A549 (cell line): ENCODE measurements at places on chromosomes 6 and 20. TPM values are rescaled to one million over a fixed set of nuclear protein-coding genes. Genes with fewer than 3 reads are reported as not detected.

FAM209B gene
- polyA plus RNA-seq: 0.20 to 0.70 TPM (median 0.46 TPM) in 3 replicates

BPI gene
- not detected in 3 replicates for polyA plus RNA-seq

SIRPA gene
- polyA plus RNA-seq: 21.2 to 22.0 TPM (median 21.6 TPM) in 3 replicates

IRAK1BP1 gene
- 0.92 to 1.0 TPM (median 0.97 TPM) in 3 replicates for polyA plus RNA-seq

LYRM2 gene
- 33.2 to 38.1 TPM (median 35.0 TPM) in 3 replicates for polyA plus RNA-seq

C6orf52 gene
- 1.3 to 1.7 TPM (median 1.4 TPM) in 3 replicates for polyA plus RNA-seq

TP53TG5 gene
- not detected in 3 replicates for polyA plus RNA-seq

ANGPT4 gene
- 0.03 to 0.04 TPM (median 0.03 TPM) in 3 replicates for polyA plus RNA-seq

TGM3 gene
- 0.03 TPM in 1 of 3 replicates, not detected in the others for polyA plus RNA-seq

NKX2-2 gene
- not detected in 3 replicates for polyA plus RNA-seq

GTF2H4 gene
- polyA plus RNA-seq: 24.1 to 28.6 TPM (median 24.9 TPM) in 3 replicates

TXLNB gene
- not detected in 3 replicates for polyA plus RNA-seq

COL21A1 gene
- polyA plus RNA-seq: 0.68 to 1.4 TPM (median 1.1 TPM) in 3 replicates

CENPQ gene
- polyA plus RNA-seq: 9.7 to 11.4 TPM (median 10.2 TPM) in 3 replicates

HLA-DOA gene
- 0.03 TPM in 1 of 3 replicates, not detected in the others for polyA plus RNA-seq

GJA10 gene
- not detected in 3 replicates for polyA plus RNA-seq

ADGRF1 gene
- polyA plus RNA-seq: not detected in 3 replicates

OPRM1 gene
- not detected in 3 replicates for polyA plus RNA-seq

THBS2 gene
- 0.01 TPM in 1 of 3 replicates, not detected in the others for polyA plus RNA-seq

TINAG gene
- 0.04 to 0.16 TPM in 2 of 3 replicates, not detected in the other for polyA plus RNA-seq

PKHD1 gene
- not detected in 3 replicates for polyA plus RNA-seq

ZSCAN31 gene
- 3.0 to 3.6 TPM (median 3.1 TPM) in 3 replicates for polyA plus RNA-seq

DEFB118 gene
- not detected in 3 replicates for polyA plus RNA-seq

CMTR1 gene
- polyA plus RNA-seq: 17.8 to 19.6 TPM (median 17.8 TPM) in 3 replicates

MAS1 gene
- polyA plus RNA-seq: not detected in 3 replicates

HLA-G gene
- 0.06 TPM in 1 of 3 replicates, not detected in the others for polyA plus RNA-seq

ADA gene
- polyA plus RNA-seq: 34.5 to 37.5 TPM (median 36.9 TPM) in 3 replicates

E2F1 gene
- polyA plus RNA-seq: 32.8 to 35.8 TPM (median 33.5 TPM) in 3 replicates

NOTCH4 gene
- polyA plus RNA-seq: 0.22 to 0.44 TPM (median 0.32 TPM) in 3 replicates

SEC23B gene
- 71.4 to 74.8 TPM (median 72.2 TPM) in 3 replicates for polyA plus RNA-seq

PNLDC1 gene
- polyA plus RNA-seq: 0.08 to 0.13 TPM (median 0.12 TPM) in 3 replicates

SLC18B1 gene
- 4.2 to 4.5 TPM (median 4.2 TPM) in 3 replicates for polyA plus RNA-seq

KHDRBS2 gene
- not detected in 3 replicates for polyA plus RNA-seq
